ENCODE measurements at places on chromosomes 2 and 18.

- DNase-seq: no peak
Observed at GRCh38 chr2:12317814-12318426, 398.8 kb upstream of the TRIB2 start.

DNA sequence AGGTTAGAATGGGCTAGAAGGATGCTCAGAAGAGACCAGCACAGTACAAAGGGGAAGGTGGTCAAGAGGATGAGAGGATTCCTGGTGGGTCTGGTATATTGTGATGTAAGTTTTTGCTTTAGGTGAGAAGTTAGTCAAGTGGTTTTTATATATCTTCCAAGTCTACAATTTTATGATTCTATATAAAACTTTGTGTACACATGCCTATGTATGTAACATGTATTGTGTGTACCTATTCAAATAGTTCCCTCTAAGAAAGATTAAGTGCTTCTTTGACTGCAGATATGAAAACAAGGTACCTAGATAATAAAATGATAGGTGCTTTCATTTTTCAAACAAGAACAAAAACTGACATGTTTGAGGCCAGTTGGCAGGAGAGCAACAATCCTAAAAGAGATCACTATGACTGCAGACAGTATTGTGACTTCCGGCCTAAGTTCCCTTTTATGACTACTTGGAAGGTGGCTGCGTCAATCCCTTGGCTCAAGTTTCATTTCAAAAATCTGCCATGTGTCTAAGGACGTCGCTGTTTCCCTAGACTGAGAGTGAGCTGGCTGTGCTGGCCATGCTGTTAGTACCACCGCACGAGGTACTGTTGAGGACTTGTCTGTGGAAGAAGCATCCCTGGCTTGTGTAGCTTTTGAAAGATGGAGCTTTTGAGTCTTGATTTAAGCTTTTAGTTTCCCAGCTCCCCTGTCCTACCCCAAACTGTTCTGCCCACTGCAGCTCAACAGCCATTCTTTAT, 123.1 kb downstream of the PRPF40A start:
- DNase-seq: no peak

DNA sequence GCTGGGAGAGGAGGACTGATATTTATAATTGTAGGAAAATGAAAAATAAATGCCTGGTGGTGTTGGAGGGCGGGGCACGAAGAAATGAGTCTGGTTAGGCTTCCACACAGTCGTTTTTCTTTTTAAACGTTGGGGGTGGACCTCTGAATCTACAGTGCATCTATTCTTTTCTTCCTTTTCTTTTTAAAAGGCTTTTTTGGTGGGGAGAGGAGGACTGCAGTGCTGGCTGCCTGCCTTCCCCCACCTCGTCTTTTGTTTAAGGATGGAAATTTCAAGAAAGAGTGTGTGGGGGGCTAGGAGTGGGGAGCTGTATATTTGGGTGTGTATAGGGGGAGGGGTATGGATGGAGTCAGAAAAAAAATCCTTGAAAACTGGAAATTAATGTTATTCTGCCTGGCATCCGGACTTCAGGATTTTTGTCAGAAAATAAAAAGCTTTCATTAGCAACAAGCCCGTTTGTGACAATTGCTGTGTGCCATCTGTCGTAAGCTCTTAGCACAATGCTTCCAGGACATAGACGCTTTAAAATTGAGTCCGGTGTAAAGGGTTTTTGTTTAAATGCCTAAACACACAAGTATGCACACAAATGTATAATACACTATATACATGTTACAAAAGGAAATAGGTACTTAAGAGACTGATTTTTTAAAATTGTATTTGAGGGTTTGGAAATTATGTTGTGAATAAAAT, 1.1 kb downstream of the MAP2 start:
- DNase-seq: no peak

DNA sequence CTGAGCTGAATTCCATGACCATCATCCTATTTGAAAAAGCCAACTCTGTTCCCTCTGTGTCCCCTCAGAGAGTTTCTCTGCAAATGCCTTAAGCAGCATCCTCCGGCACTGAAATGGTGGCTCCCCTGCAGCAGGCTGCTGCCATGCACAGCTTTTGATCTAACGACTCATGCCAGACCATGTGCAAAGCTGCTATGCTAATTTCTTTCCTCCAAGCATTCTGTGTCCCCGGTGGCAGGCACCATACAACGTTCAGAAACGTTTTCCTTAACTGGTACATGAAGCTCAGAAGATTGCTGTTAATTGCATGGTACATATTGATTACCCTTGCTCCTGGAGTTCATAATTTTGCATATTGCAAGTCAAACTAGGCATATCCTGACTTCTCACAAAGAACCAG, 336.8 kb downstream of the RBM43 start:
- no peak for DNase-seq

DNA sequence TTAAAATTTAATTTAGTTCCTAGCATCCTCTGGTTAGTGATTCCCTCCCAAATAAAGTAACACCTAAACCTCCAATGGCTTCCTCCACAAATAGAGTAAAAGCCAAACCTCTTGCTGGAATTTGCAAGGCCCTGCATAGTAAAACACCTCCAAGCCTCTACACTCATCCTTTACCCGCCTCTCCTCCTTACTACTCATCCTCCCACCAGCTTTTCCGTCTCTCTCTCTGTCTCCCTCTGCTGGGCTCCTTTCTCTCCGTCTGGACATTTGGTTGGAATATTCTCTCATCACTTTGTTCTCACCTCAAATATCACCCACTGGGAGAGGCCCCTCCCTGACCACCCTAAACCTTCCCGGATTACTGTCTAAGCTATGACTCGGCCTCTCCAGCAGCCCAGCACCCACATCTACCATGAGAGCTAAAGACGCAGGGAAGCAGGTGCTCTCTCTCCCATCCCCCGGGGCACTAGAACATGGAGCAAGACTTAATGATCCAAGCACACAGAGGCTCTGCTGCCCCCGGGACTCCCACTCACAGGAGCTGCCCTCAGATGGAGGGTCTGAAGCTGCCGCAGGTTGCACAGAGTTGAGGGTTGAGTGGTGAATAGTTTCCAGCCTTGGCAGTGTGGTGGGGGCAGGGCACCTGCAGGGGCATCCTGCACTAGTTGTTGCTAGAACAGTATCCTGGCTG, 167.2 kb downstream of the FBXO15 start:
- no peak for DNase-seq

DNA sequence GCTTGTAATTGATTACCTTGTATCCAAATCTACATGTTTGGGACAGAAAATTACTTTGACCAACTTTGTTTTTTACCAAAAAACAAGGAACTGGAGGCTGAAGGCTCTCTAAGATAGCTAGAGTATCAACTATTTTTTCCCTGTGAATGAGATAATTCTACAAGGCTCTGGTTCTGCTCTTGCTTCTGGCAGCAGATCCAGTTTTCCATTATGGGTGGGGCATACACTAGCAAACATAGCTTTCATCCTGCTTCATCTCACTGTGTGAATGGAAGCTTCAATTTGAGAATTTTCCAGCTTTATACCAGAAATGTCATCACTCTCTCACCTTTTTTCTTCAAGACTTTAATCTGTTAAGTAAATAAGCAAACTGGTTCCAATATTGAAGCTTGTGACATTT, 249.7 kb downstream of the RPRM start:
- no peak for DNase-seq

DNA sequence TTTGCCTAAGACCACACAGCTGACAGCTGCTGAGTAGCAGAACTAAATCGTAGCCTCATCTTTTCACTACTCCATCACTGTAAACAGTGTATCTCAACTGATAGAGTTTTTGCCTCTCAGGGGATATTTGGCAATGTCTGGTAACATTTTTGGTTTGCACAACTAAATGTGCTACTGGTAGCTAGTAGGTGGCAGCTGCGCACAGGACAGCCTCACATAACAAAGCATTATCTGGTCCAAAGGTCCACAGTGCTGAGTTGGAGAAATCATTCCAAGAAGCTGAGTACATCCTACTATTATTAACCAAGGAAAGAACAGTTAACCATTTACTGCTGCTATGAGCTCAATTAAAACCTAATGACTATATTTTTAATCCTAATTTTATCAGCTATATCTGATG, 6.1 kb upstream of the CCDC102B start:
- no peak for DNase-seq

DNA sequence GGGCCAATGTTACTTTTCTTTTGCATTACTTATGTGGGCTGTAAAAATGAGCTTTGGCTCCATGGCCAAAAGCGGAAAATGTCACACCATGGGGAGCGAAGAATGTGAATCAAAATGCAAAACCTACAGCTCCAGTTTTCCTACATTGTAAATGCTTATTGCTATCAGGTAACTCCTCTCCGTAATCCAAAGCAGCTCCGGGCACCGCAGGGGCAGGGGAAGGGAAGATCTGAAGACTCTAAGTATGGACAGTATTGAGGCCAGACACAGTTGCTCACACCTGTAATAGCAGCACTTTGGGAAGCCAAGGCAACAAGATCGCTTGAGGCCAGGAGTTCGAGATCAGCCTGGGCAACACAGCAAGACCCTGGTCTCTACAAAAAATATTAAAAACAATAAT, 7.1 kb upstream of the AGFG1 start:
- DNase-seq: no peak

- DNase-seq: no peak
Observed at GRCh38 chr2:227785293-227785692, 28.3 kb upstream of the CCL20 start.

DNA sequence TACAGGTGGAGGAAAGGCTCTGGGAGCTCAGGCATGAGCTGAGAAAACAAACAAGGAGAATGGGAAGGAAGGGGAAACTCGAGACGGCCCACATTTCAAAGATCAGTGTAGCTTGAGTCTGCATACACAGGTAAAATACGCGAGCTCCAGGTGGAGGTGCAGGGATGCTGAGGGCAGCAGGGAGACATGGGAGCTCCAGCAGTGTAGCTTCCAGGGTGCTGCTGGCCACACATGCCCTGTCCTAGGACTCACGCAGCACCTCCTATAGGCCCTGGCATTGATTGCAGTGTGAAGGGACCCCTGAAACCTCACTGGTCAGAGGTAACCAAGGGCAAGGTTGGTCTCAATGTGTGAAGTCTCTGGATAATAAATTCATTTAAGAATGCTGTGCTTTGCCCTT, 362.8 kb upstream of the HS6ST1 start:
- no peak for DNase-seq

GRCh38 chr2:112708968-112709367, 11.9 kb upstream of the NT5DC4 start:
- DNase-seq: no peak

GRCh38 chr2:30981510-30981909, 156.7 kb downstream of the GALNT14 start:
- no peak for DNase-seq

GRCh38 chr2:176709149-176709951, 440.1 kb downstream of the MTX2 start:
- DNase-seq: no peak

DNA sequence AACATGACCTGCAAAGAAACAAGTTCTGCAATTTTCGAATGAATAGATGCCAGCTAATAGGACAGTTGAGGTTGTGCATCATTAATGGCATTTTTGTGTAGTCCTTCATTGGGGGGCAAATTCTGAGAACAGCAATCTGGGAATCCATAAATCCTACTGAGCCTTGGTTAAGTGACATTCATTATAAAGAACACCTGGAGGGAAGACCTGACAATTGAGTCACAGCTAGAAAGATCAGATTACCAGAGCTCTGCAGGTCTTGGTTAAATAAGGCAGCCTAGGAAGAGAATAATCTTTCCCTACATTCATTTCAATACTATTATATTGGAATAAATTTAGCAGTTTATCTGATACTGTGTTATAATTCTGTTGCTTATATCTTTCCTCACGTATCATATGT, 14.3 kb downstream of the KCNH7 start:
- no peak for DNase-seq

DNA sequence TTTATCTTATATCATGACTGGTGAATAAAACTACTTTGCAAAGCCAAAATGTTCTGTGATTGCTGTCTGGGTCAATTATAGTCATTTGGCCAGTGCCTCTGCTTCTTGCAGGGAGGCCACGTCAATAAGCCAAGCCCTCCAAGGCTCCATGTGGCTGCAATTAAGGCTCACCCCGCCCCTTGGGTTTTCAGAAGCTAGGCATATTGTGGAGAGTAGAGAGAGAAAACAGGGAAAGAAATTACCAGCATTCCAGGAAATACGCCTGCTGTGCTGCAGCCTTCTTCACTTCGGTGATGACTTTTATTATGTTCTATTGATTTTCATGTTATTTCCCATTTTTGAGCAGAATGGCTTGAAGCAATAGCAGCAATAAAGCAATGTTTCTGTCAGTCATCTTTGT, 319.7 kb downstream of the SOX11 start:
- DNase-seq: no peak

DNA sequence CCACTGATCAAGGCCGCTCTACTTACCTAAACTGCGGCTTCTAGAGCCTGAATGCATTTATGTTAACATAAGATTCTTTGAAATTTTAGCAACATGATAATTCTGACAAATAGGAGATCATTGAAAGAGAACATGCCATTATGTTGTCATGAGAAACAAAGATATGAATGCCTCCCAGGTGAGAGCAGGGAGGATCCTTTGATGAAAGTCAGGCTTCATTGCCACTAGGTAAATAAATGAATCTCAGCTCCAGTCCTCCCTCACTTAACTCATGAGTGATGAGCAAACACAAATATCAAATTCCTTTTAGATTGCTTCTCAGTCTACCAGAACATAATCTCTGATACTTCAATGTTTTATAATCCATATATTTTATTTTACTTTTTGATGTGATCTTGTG, 463.2 kb upstream of the CDH7 start:
- DNase-seq: no peak
